ENCODE measurements at places on chromosomes 2 and 18.

DNA sequence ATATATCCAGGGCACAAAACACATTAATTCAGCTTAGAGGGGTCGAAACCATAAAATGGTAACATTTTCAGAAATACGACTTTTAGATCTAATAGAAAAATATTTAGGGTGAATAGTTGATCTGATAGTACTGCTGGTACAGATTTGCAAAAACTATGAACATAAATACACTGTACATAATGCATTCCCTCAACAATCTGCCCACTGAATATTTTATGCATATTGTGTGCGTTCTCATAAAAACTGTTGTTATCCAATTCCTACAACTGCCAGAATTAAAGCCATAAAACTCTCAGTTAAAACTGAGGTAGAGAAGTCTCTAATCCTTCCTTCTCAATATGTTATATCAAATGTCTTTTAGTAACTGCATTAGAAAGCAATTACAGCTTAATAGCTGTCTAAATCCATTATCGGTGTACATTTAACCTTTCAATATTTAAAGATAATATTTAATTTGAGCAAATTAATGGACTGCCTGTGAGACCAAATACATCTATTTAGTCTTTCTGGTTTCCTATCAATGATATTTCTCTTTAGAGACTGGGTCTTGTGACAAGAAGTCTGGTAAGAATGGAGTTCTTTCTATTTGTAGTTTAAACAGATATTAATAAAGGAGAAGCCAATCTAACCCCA lies 32.5 kb downstream of the TCF4 start:
- no peak for DNase-seq

- no peak for DNase-seq
Observed at GRCh38 chr2:21748501-21748900, 624.7 kb downstream of the TDRD15 start.

GRCh38 chr2:64218137-64218802 lies 74.0 kb upstream of the PELI1 start:
- no peak for DNase-seq

- no peak for DNase-seq
Observed at GRCh38 chr18:21735452-21736015, 5.1 kb upstream of the MIB1 start.

DNA sequence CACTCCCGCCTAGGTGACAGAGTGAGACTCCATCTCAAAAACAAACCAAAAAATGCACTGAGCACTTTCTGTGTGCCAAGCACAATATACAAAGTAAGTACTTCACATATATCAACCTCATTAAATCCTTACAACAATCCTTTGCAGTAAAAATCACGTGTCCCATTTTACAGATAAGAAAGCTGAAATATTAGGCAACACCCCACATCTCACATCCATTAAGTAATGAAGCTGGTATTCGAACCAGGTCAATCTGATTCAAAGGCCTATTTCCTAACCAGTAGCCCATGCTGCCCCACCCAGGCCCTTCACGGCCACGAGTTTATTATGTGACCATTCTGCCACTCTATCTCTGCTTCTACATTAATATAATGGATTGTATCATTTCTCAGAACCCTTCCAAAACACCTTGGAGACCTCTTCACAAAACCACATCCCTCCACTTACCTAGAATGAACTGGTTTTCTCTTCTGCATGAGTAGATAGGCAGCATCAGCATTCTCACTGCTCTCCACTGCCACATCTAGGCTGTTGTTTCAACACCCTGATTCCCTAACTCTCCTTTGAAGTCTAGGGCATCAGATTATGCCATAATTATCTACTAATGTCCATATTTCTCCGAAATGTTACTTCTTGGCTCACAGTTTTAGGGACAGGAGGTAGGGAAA lies 3.1 kb upstream of the EXOC6B start:
- DNase-seq: no peak

GRCh38 chr2:77507657-77508056 lies 14.5 kb downstream of the LRRTM4 start:
- DNase-seq: no peak

DNA sequence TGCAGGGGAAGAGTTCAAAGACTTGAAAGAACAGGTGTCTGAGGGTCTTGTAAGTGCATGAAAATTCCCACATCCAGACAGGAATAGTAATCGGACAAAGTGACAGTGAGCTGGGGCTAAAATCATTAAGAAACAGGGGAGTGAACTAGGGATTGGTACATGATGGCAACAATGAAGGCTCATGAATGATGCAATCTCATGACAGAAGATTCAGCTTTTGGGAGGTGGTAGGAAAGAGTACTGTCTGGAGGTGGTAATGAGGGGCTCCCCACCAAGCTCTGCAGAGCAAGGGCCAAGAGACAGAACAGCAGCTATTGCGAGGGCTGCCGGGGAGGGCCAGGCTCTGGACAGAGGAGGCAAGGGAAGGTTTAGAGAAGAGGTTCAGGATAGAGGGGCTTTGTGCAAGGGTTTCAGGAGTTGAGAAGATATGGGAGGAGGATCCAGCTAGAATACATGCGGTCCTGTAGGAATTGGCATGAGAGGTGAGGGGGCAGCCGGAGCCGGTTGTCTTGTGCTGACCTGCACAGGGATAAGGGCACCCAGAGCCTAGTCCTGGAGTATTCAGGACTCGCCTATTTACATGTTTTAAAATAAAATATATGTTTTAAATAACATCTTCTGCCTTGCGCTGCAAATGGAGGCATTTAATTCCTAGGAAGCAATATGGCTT lies 31.4 kb downstream of the MAP3K20 start:
- DNase-seq: no peak

DNA sequence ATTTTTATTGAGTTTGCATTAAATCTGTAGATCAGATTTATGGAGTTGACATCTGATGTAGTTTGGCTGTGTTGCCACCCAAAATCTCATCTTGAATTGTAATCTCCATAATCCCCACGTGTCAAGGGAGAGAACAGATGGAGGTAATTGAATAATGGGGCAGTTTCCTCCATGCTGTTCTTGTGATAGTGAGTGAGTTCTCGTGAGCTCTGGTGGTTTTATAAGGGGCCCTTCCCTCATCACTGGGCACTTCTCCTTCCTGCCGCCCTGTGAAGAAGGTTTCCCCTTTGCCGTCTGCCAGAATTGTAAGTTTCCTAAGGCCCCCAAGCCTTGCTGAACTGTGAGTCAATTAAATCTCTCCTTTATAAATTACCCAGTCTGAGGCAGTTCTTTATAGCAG lies 32.2 kb downstream of the ZC3H15 start:
- DNase-seq: no peak

GRCh38 chr2:69943000-69943842 lies 18.2 kb downstream of the ASPRV1 start:
- no peak for DNase-seq

- no peak for DNase-seq
Observed at GRCh38 chr2:190069936-190070696, 7.6 kb upstream of the MSTN start.

- DNase-seq: no peak
Observed at GRCh38 chr2:85545780-85546240, 6.8 kb downstream of the MAT2A start.

- peak; percentile 26 for DNase-seq
Observed at GRCh38 chr18:44586782-44587524, 93.7 kb upstream of the SETBP1 start.

- DNase-seq: no peak
Observed at GRCh38 chr2:43367012-43367782, 140.8 kb upstream of the ZFP36L2 start.

DNA sequence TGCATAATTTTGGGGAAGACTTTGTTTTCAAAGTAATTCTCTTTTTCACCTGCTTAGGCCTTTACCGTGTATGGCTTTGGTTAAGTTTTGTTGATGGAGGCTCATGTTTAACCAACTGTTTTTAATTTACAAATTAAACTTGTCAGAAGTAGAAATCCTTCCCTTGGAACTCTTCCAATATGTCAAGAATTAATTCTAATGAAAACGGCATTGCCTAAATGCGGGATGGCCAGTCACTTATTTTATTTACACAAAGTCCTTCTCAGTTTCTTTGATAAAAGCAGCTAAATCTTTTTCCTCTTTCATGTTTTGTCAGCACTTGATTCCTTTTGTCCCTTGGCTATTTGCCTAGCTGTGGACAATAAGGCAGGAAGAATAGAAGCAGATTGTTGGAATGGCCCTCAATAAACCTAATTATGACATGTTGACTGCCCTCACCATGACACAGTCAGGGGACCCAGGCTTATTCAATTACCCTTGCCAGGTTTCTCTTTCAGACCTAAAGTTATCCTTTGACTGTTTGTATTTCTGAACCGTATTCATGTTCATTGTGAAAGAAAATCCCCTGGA lies 26.3 kb downstream of the PAX3 start:
- DNase-seq: no peak

DNA sequence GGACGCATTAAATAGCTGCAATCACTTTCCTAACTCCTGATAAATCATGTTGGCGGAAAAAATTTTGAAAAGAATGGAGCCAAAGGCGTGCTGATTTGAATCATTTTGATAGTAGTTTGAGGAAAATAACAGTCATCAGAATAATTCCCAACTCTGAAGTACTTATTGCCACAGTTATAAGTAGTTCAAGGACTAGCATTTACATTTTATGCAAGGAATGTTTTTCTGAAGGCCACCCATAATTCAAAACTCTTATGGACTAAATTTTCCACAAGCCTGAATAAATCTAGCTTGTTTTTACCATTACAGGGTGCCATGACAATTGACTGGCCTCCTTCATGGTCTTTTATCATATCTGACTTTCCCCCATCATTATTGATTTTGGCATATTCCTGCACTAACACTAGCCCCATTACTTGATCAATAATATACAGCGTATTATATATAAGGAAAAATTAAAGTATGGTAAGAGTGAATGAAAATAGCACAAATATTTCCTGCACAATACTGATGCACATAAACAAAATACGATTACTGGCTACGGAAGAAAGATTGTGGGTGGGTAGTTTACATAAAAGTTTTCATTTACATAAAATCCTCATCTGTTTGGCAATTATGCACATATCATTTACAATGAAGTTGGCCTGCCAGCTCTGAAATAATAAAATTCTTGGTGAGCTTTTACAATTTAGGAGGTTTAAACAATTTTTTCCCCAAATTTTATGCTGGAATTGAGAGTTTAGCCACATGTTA lies 334.6 kb downstream of the ARL6IP6 start:
- DNase-seq: no peak

DNA sequence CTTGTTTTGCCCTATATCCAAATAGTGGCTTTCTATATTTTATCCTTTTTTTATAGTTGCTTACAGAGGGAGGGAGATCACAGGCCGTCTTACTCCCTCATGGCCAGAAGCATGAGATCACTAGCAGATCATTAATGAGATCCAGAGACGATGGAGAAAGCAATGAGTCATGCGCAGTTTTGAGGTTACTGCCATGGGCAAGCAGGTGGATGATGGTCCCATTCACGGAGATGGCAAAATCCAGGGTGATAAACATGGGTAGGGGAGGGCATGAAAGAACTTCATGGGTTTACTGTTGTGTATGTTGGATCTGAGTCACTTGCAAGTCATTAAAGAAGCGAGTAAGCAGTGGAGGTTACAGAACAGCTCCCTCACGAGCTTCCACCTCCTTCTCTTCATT lies 60.4 kb downstream of the C18orf63 start:
- no peak for DNase-seq

GRCh38 chr2:9430316-9431293 lies 7.2 kb downstream of the CPSF3 start:
- no peak for DNase-seq

GRCh38 chr2:3117650-3118216 lies 259.9 kb downstream of the EIPR1 start:
- DNase-seq: no peak

- peak; percentile 39 for DNase-seq
Observed at GRCh38 chr2:216057688-216058193, 23.9 kb downstream of the PECR start.

GRCh38 chr2:236726701-236727450 lies 157.3 kb downstream of the ACKR3 start:
- no peak for DNase-seq

DNA sequence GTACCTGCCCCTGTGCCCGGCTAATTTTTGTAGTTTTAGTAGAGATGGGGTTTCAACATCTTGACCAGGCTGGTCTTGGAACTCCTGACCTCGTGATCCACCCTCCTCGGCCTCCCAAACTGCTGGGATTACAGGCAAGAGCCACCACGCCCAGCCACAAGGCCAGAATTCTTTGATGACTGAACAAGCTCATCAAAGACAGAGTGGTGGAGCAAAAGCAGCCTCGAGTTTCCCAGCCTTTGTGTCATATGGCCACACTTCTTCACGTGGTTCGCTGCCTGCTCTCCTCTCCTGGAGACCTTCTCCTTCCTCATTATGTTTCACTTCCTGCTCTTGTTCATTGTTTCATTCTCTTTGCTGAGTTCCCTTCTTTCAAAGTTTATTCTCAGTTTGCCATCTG lies 9.9 kb upstream of the NPC1 start:
- no peak for DNase-seq

GRCh38 chr2:142315346-142315745 lies 184.5 kb upstream of the LRP1B start:
- no peak for DNase-seq

GRCh38 chr18:8081267-8081666 lies 514.2 kb downstream of the PTPRM start:
- no peak for DNase-seq

DNA sequence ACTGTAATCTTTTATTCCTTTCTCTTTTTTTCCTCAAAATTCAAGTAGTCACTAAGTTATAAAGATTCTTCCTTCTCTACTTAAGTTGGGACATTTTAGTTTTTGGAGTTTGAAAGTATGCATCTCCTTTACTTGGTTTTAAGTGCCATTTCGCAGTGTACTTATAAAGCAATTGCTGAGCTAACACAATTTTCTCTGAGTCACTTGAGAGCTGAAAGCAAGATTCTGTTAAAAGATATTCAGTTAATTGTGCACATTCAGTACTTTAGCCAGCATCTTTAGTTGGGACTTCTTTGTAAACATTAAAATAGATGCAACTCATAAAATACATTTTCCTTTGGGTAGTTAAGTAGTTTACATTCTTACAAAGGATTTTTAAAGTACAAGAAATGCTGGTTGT lies 136.0 kb downstream of the GFPT1 start:
- no peak for DNase-seq

DNA sequence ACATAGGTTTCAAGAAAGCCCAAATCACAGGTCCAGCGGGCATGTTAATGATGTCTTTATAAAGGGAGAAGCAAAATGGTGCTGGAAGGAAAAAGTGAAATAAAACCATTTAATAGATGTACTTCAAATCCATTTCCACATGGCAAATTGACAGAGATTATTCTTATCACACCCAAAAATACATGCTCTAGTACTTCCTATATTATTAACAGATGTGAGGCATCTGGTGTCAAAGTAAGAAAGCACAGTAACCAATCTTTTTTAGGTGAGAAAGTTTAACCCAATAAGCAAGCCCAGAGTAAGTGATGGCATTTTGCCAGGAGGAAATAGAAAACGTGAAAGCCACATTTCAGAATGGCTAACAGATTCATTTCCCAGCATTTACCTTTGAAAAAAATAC lies 128.0 kb downstream of the ABCA12 start:
- DNase-seq: peak; percentile 12

- no peak for DNase-seq
Observed at GRCh38 chr18:10169064-10169562, 255.3 kb downstream of the VAPA start.

- no peak for DNase-seq
Observed at GRCh38 chr2:126885751-126886210, 12.9 kb upstream of the TEX51 start.
